ENCODE measurements at places on chromosomes 11 and 22. TPM values are rescaled to one million over a fixed set of nuclear protein-coding genes. Genes with fewer than 3 reads are reported as not detected.

DNA sequence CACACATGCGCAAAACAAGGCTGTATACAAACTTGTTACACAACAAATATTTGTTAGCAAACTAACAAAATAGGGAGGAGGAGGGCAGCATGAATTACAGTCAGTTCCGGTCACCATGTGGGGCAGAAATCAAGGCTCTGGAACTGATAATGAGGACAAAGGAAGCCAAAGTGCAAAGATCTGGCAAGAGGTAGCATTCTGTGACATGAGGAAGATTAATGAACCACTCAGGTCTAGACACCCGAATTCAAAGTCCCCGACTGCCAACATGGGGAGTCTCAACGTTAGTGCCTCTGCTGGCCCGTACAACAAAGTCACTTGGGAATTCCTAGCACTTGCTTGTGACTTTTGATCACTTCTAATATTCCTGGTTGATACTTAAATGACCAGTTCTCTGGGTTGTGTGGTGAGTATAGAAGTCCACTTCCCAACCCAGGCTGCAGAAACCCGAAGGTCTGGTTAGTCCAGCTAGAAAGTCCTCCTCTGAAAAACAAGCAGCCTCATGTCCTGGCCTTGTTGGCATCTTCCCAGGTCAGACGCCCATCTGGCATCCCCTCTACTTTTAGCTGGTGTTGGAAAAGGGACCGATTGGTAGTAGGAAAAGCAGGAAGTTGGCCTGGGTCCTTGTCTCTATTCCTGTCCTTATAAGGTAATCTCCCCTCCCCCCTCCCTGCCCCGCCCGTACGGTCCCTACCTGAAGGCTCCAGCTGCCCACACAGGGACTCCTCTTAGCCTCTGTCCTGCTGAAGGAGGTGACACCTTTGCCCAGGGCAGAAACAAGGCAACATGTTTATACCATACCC, 1.6 kb downstream of the SUN2 start:
- peak; percentile 77 for DNase-seq

GRCh38 chr11:87033561-87033960, 4.2 kb upstream of the TMEM135 start:
- no peak for DNase-seq

DNA sequence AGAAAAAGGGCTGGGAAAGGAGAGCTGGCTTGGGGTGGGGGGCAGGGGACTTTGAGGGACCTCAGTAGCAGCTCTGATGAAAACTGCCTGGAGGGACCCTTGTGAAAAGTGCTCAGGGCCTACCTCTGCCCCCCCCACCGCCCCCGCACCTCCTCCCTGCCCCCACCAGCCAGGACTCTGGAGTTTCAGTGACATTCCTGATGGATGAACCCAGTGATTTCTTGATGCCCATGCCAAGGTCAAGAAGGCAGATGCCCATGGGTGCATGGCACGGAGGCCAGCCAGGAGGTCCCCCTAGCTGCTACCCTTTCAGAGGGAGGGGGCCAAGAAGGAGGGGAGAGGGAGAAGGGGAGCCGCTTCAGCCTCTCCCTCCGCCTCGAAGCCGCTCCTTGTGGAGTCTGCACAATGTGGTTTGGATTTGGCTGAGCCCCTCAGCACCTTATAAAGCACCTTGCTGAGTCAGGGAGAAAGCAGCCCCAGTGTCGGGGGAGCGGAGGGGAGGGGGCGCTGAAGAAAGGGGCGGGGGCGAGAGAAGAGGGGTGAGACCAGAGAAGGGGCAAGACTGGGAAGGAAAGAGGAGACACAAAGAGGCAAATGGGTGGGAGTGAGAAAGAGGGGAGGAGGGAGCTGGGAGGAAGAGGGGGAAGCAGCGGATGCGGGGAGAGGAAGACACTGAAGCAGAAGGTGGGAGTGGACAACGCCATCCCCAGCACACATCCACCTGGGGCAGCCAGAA, 2.1 kb upstream of the CLCF1 start:
- DNase-seq, result no peak

DNA sequence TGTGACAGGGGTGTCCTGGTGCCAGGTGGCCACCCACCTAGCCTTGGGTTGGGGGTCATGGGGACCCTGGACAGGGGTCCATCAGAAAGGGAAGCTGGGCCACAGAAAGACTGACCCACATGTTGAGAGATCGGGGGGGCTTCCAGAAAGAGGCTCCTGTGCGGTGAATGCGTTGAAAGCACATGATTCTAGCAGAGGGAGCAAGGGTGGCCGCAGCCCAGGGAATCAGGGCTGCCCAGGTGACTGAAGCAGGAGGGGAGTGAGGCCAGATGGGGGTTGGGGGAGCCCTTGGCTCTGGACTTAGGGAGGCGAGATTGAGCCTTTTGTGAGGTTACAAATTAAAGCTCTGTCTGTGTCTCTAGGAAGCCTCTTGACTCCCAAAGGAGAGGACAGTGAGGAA, 80.7 kb downstream of the MORC2 start:
- no peak for DNase-seq

DNA sequence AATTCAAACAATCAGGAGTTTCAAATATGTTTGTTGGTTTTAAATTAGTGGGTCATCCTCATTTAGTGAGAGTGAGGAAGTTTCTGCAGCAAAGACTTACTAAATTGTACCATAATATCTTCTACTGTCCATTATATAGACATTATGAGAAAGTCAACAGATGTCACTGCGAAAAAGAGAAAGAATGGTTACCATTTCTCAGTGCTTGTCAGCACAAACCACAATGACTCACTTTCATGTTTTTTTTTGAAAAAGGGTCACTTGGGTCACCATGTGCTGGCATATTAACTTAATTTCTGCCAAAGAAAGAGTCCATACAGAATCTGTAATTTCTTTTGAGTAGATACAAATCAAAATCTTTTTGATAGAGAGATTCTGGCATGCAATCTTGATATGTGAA, 924.6 kb upstream of the FAT3 start:
- DNase-seq, result no peak

DNA sequence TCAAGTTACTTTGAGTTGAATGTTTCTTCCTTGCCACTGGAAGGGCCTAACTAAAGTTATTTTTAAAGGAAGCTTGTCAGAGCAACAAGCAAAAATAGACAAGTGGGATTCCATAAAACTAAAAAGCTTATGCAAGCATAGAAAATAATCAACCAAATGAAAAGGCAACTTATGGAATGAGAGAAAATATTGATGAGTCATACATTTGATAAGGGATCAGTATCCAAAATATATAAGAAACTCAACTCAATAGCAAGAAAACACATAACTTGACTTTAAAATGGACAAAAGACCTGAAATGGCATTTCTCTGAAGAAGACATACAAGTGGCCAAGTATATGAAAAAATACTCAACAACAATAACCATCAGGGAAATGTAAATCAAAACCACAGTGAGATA, 264.5 kb upstream of the UBASH3B start:
- no peak for DNase-seq

The LMO1 gene
- total RNA-seq, result 2.1 TPM

The PRDM10 gene
- total RNA-seq, result 13.9 TPM
